ENCODE measurements at places on chromosomes 3 and 15.

DNA sequence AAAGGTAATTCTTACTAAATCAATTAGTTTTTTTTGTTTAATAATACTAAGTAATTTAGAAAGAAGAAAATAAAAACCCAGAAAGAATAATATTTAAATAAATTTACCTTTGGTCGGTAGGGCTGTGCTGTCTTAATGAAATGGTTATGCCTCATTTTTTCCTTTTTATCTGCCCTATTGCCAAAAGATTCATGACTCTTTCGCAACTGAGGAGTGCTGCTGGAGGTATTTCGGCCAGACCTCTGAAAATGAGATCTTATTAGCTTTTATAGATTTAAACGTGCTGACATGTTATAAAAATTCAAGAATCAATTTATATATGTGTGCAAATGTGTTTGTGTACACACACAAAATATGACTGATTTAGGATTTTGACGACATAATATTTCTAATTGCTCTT is 67.1 kb upstream of the USP50 start:
- no peak for DNase-seq

GRCh38 chr15:51438526-51438925 is 97.1 kb downstream of the GLDN start:
- no peak for DNase-seq

- no peak for DNase-seq
These were observed 19.0 kb downstream of the MYO5A start for GRCh38 chr15:52509500-52510245.

DNA sequence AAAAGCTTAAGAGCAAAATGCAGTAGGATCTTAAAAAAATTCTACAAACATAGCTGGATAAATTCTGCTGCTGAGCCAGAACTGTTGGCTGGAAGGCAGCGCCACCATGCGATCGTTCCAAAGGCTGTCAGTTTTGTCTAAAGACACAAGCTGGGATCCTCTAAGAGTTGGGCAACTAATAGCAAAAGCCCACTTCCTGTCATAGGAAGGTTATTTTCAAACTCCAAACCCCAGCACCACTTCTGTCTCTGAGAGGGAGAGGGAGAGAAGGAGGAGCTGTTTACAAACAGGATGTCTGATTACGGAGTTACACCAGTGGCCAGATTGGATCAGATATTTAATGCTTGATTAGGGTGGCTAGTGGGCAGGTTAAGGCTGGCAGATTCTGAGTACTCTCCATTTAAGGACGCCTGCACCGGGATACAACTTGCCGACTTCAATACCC is 44.0 kb downstream of the EIF4E3 start:
- DNase-seq, result no peak

DNA sequence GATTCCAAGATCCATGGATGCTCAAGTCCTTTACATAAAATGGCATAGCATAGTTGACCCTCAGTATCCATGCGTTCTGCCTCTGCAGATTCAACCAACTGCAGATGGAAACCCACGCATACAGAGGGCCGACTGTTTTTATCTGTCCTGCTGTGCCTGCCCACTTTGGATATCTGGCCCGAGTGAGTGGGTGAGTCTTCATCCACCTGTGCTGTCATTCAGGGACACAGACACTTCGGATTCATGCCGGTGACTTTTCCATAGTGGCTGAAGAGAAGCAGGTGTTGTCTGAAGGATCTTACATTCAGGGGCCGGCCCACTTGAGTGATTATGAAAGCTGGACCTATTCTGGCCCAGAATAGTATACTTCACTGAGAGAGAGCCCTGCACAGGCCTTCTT is 85.1 kb downstream of the RYR3 start:
- no peak for DNase-seq

All from NCI-H187 (cell line).